ENCODE measurements at places on chromosomes 1 and 21.
A peak's percentile ranks its signal among the peaks of the same experiment; 100 is the strongest.

GRCh38 chr1:111948209-111949171 is 41.0 kb downstream of the KCND3 start:
- peak; percentile 70 for DNase-seq

DNA sequence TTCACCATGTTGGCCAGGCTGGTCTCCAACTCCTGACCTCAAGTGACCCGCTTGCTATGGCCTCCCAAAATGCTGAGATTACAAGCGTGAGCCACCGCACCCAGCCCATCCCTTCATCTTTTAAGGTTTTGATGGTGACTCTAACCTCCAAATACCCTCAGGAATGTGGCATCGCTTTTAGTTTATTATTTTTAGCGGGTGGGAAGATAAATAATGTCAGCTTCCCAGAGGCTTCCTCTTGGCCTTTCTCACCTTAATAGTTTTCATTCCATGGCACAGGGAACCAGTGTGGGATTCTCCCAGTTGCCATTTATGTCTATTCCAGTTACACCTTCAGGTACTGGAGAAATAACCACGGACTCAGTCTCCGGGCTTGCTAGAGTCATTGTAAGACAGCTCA is 92.1 kb upstream of the LRRN2 start:
- DNase-seq, result no peak

- DNase-seq, result no peak
Observed at GRCh38 chr1:118325550-118326225, 140.7 kb upstream of the SPAG17 start.

DNA sequence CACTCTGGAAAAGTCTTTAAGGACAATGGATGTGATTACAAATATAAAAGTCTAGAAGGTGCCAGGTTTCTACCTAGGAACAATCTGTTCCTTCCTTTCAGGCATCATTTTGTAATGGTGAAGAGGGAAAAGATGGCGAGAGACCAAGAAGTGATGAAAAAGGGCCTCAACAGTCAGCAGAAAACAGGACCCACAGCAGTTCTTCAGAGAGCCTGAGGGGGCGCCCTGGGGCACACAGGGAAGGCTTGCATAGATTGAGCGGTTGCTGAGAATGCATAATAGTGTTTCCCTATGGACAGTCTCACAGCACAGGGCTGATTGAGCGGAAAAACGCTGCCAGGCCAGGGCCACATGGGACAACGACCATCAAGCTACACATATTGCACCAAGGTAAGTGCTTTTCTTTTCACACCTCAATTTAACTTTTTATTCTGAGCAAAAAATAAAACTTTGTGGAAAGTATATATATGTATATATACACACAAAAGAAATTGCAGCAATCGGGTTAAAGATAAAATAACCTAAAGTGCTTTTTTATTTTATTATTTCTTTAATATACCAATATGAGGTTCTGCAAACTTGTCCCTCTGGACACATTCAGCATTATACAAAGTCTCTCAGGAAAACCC is 3.1 kb upstream of the YRDC start:
- DNase-seq, result peak; percentile 63

DNA sequence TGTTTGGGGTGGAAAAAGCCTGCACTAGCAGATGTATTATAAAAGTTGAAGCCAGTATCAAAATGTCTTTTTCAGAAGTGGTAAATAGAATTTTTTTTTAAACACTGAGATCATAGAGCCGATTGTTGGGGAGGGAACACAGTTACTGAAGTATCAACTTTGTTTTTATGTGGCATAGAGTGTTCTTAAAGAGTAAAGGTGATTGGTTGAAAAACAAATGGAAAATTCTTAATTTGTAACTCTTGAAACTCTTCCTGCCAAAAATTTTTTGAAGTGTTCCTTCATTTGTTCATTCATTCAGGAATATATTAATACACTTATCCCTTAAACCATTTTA is 83.3 kb downstream of the DISP1 start:
- no peak for DNase-seq

- peak; percentile 89 for DNase-seq
Observed at GRCh38 chr1:110338309-110338885, 780 bp upstream of the RBM15 start.

GRCh38 chr1:220353229-220354012 is 81.2 kb upstream of the RAB3GAP2 start:
- DNase-seq, result no peak

DNA sequence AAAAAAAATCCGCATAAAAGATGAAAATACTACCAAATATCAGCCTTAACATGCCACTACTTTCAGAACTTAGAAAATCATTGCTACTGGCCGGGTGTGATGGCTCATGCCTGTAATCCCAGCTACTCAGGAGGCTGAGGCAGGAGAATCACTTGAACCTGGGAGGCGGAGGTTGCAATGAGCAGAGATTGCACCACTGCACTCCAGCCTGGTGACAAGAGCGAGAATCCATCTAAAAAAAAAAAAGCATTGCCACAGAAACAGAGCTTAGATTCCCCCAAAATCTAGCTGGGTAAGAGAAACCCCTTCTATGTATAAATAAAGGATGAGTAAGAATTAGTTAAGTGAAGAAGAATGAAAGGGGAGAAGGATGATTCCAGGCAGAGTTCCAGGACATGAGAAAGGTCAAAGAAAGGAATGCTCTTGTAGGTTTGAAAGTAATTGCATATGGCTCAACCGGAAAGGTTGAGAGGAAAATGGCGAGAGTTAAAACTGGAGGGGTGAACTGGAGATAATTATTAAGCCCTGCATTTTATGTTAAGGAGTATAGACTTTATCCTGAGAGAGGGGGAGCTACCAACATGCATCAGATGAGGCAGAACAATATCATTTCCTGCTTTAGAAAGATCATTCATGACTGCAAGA is 19.7 kb upstream of the NRDC start:
- DNase-seq, result no peak

DNA sequence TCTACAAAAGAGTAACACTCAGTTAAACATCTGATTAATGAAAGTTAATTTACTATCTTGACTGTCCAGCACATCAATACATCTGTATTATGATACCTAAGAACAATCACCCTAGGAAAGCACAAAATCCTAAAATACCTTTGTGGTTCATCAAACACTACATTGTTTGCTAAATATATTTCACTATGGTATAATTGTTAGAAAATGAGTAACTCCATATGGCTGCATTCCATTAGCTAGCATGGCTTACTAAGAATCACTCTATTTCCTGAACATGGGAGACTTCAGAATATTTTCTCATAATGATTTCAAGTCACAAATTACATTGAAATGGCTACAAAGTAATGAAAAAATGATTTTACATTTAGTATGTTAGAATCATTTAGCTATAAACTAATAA is 12.5 kb downstream of the TRMT1L start:
- DNase-seq, result no peak

DNA sequence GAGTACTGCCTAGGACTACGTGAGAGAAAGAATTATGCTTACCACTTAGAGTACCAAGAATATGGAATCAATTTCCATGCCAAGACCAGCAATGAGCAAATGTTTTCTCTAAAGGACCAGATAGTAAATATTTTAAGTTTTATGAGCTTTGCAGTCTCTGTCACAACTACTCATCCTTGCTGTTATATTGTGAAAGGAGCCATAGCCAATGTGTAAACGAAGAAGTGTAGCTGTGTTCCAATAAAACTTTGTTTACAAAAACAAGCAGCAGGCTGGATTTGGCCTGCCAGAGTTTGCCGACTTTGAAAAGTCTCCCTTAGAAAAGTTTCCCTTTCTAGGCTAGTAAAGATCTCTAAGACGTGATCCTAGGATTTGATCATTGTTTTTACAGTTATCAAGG is 128.8 kb downstream of the PDE4B start:
- DNase-seq, result no peak

- no peak for DNase-seq
Observed at GRCh38 chr1:119687434-119688079, 24.2 kb upstream of the PHGDH start.

DNA sequence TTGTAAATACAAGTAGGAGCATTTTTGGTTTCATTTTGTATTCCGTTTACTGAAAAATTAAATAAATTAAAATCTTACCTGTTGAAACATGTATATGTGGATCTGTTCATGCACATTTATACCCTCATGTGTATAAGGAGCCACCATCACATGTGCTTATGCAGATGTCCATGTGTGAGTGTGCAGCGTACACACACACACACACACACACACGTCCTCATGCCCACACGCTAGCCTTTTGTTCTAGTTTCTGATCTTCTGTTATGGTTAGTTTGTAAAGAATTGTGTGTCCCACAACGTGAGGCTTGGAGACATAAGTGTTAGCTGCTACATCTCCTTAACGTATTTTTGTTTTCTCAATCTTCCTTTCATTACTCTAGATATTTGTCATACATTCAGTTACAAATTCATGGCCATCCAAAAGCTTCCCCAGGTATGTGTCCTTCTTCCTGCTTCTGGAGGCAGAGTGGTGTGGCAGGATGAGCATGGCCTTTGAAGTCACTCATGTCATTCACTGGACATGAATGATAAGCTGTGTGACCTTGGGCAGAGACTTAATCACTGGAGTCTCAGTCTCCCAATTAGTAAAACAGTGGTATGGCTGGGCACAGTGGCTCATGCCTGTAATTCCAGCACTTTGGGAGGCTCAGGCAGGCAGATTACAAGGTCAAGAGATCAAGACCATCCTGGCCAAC is 54.6 kb downstream of the TENT5C start:
- DNase-seq, result no peak

DNA sequence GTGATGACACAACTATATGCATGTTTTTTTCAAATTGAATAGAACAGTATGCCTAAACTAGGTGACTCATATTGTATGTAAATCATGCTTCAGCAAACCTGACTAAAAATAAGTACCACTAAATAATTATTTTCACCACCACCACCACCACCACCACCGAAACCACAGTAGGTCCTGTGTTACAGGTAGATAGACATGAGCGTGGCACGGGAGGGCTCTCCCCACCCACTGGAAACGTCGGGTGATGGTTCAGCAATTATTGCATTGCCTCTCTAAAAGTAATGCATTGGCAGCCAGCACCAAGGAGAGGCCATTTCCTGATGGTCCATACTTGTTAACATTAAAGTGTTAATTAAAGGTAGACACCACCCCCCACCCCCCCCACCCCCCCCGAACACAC is 297.0 kb upstream of the NCAM2 start:
- DNase-seq, result no peak

Measured in head of caudate nucleus (tissue), 42 donors.